ENCODE measurements at places on chromosomes 6 and 20.

DNA sequence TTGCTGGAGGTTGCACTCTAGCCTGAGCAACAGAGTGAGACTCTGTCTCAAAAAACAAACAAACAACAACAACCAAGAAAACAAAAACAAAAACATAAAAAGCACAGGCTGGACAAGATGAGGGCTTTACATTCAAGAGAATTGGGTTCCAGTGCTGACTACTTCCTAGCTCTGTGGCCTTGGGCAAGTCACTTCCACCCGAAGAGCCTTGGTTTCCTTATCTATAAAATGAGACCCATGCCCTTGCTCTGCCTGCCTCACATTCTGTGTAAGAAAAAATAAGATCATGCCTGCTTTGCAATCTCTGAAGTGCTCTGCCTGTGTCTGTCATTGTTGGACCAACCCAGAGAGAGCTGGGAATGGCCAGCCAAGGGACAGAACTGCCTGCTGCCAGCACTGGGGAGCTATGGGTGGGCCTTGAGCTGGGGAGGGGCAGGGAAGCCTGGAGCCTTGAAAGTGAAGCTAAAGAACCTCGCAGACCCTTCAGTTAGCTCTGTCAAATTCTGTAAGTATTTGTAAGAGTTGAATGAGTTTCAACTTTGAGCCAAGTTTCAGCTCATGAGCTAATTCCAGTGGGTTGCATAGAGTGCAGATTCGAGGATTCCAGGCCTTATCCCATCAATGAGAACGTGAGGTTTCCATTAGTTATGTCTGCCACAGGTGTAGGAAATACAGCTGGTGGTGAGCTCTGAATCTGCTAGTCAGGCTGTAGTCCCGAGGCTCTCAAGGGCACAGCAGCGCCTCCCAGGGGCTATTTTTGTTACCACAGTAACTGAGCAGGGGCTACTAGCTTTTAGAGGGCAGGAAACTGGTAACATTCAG is 93.2 kb downstream of the DLGAP4 start:
- peak; percentile 25 for DNase-seq

- DNase-seq = no peak
These were observed 2.9 kb upstream of the RAB22A start for GRCh38 chr20:58306421-58307261.

- no peak for DNase-seq
These were observed 684.6 kb upstream of the MARCKS start for GRCh38 chr6:113172531-113172966.

GRCh38 chr20:32780749-32781655 is 18.8 kb downstream of the DNMT3B start:
- no peak for DNase-seq

GRCh38 chr6:85494547-85495536 is 45.0 kb downstream of the NT5E start:
- no peak for DNase-seq

- no peak for DNase-seq
These were observed 10.5 kb downstream of the ZNFX1 start for GRCh38 chr20:49267327-49267726.

- DNase-seq = no peak
These were observed 250.9 kb upstream of the PDE10A start for GRCh38 chr6:165913676-165914570.
